ENCODE measurements at places on chromosomes 6 and 20.

DNA sequence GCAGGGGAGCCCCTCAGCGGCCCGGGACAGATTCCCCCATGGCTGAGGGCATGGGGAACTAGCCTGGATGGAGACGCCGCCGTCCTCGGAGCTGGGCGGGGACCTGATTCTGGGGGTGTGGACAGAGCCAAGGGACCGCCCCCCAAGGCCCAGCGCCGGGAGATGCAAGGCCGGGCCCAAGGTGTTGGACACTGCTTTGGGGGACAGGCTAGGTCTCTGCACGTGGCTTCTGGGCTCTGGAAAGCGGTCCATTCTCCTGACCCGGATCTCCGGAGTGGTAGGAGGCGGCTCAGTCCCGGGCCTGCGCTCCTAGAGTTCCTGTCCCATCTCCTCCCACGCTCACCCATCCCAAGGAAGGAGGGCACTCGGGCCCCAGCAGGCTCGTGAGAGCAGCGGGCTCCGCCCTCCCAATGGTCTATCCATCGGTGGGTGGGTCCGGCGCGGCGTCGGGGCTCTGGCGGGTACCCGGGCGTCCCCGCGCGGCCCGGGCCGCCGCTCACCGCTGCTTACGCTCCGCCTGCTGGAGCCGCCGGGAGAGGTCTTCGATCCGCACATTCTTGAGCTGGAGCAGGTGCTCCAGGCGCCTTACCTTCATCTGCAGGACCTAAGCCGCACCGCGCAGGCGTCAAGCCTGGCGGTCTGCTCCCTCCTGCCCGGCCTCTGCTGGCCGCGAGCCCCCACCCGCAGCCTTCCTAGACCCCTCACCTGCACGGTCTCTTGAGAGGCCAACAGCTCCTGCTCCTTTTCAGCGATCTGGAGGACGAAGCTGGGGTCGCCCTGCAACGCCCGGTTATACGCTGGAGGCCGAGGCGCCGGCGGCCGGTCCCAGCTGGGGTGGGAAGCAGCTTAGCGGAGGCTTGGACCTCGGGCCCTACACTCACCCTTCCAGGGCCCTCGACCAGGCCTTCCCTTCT is 3.3 kb downstream of the SPEF1 start:
- ATAC-seq, result peak; percentile 79

GRCh38 chr20:46640536-46641311 is 10.5 kb downstream of the SLC13A3 start:
- no peak for ATAC-seq

GRCh38 chr20:23438661-23439060 is 824 bp upstream of the CSTL1 start:
- no peak for ATAC-seq

DNA sequence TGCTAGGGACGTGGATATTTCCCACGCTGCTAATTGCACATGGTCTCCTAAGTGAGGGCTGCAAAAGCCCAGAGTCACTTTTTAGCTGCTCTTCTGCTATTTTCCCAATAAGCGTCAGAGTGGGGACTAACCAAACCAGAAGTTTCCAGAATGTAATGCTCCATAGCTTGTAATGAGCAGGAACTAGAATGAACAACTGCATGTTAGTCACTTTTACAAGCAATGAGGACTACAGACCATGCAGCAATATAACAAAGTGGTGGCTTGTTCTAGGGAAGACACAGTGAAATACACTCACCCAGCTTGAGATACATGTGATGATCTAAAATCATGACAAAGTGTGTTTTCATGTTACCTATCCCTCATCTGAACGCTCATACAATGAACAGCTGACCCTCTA is 314.1 kb upstream of the SGK1 start:
- no peak for ATAC-seq

- ATAC-seq, result no peak
Measured at GRCh38 chr20:8842525-8842924, 226.4 kb upstream of the PLCB4 start.

- no peak for ATAC-seq
Measured at GRCh38 chr20:12051206-12052163, 133.8 kb downstream of the BTBD3 start.

GRCh38 chr20:38355161-38356012 is 9.1 kb downstream of the LBP start:
- ATAC-seq, result no peak

DNA sequence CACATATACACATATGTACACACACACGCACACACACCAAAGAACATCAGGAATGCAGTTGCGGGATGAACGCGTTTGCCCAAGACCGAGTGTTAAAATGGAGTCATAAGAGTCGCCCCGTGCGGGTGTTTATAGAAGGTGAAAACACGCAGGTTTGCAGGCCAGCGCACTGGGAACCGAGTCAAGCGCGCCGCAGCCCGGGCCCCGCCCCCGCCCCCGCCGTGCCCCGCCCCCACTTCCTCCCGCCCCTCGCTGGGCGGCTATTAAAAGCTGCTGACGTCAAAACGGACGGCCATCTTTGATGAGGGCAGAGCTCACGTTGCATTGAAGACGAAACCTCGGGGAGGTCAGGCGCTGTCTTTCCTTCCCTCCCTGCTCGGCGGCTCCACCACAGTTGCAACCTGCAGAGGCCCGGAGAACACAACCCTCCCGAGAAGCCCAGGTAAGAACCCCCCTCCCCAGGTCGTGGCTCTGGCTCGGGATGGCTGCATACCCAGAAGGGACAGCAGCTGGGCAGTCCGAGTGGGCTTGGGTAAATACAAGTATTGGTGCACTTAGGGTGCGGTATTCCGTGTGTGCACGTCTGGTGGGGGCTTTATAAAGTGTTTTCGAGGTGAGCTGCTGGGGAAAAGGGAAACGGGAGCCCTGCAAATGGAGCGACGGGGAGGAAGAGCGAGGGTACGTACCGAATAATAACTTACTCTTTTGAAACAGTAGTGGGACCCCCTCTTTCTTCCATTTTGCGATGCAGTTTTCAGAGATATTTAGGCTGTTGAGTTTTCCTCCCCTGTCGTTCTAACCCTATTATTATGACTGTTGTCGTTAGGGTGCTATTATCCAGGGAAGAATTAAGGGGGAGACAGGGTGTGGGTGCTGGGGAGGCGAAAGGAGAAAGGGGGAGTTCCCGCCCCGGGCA is at the start of gene SNAP25:
TSS of gene SNAP25 (plus strand) at position 295 of the 916 bp plus-strand sequence. CDS start 56,662 bp downstream, outside the sequence.
- peak; percentile 72 for ATAC-seq

DNA sequence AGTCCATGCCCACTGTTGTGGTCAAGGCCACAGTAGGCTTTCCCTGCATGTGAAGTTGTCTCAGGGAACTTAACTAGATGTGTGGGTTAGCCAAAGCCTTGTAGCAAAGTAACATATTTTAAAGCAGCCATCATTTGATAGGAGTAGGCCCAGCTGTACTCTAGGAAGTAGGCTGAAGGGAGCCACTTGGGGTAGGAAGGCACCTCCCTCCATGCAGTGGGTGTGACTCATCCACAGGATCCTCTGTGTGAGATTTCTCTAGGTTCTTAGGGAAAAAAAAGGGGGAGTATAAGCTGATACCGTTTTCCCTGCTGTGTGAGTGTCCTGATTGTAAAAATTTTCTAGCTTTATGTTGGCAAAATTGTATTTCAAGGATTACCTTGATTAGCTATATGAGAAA is 44.7 kb downstream of the VAPB start:
- peak; percentile 91 for ATAC-seq

- ATAC-seq, result no peak
Measured at GRCh38 chr6:41547799-41548097, 1.6 kb downstream of the FOXP4 start.

DNA sequence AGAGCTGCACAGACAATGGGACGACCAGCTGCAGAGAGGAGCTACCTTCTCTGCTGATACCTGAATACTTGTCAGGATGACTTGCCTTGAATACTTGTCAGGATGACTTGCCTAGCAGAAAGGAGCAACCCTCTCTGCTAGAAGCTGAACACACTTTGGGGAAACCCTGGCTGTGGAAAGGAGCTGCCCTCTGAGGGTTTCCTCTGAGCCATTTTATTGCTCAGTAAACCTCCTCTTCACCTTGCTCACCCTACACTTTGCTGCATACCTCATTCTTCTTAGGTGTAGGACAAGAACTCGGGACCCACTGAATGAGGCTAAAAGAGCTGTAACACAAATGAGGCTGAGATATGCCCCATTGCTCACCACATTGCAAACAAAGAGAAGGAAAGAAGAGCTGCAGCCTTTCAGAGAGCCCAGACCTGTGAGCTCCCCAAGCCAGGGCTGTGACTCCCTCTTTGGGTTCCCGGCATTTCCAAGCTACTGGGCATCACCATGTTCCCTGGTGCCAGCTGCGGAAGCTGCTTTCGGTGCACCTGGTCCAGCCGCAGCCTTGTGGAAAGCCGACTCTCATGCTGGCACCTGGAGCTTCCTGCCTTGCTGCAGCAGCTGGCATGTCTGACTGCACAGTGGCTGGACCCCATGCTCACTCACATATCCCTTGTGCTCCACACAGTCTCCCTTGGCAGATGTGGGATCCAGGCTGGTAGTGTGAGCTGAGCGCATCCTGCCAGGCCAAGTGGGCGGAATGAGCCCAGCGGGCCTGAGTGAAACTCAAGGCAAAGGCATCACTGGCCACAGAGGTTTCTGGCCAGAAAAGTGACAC is 106.7 kb upstream of the AHI1 start:
- no peak for ATAC-seq

DNA sequence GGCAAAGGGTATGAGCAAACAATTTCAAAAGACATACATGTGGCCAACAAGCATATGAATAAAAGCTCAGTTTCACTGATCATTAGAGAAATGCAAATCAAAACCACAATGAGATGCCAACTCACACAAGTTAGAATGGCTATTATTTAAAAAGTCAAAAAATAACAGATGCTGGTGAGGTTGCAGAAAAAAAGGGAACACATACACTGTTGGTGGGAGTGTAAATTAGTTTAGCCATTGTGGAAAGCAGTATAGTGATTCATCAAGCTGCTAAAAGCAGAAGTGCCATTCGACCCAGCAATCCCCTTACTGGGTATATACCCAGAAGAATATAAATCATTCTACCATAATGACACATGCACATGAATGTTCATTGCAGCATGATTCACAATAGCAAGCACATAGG is 6.7 kb upstream of the KHDC1L start:
- ATAC-seq, result no peak

DNA sequence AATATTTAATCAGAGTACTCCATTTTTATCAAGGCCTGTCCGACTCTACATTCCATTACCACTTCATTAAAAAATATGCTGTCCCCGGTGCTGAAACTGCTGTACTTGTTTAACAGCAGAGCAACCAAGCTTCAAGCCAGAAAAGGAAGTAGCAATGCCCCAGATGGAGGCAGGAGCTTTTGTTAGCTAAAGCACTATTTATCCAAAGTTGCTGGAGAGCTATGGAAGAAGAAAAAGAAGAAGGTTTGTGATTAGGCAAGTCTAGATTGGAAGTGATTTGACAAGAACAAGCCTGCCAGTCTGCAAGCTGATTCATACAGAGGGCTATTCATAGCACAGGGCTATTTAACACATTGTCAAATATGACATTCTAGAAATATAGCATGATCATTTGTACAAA is 160.9 kb upstream of the SPTLC3 start:
- ATAC-seq, result no peak

DNA sequence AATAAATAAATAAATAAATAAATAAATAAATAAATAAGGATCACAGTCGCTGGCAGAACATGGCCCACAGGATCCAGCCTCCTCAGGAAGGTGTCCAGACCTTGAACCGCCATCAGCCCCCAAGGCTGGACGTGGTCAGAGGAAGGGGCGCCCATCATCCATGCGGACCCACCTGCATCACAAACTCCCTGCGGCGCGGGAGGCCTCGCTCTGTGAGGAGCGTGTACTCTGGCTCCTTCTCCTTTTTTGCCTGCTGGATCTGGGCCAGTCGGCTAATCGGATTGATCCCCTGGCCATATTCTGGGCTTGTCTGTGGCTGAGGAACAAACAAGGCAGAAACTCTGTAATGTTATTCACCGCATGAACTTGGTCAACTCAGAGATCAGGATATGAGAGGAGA is 65.2 kb downstream of the STAU1 start:
- ATAC-seq, result no peak
